Activated CD4-positive, alpha-beta T cell treated with anti-CD3 and anti-CD28 coated beads, Interleukin-2, amount 10 ng/mL, durations not matched to agents 7 days and 5 days (primary cell): ENCODE measurements at places on chromosomes 11 and 22. TPM values are rescaled to one million over a fixed set of nuclear protein-coding genes. Genes with fewer than 3 reads are reported as not detected.

DNA sequence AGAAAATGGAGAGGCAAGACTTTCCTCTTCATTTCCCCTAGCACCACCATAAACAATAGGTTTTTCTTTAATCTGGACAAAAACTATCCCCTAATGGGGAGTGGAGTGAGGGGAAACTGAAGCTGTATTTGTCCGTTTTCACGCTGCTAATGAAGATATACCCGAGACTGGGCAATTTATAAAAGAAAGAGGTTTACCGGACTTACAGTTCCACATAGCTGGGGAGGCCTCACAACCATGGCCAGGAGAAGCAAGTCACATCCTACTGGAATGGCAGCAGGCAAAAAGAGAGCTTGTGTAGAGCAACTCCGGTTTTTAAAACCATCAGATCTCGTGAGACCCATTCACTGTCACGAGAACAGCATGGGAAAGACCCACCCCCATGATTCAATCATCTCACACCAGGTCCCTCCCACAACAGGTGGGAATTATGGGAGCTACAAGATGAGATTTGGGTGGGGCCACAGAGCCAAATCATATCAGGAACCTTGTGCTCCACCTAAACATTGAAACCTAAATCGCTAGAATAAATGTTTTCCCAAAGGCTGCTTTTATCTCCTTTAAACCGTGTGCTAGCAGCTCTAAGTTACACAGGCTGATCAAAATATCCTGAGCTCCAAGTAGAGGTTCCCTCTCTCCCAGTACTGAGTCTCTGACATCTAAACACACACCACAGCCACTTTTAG, 4.3 kb downstream of the UBQLN3 start:
- DNase-seq, result no peak
- H3K27ac ChIP-seq, result no peak overlapping the region
- peaks cover 4% of the 10 kb centered on the region for H3K27me3 ChIP-seq
- H3K36me3 ChIP-seq, result no peaks in the 10 kb centered on the region
- no peaks in the 10 kb centered on the region for H3K4me1 ChIP-seq
- H3K4me3 ChIP-seq, result no peak overlapping the region

- no peaks in the 10 kb centered on the region for H3K27me3 ChIP-seq
- H3K36me3 ChIP-seq, result peaks cover 4% of the 10 kb centered on the region
- peak; percentile 48 for DNase-seq
- H3K4me3 ChIP-seq, result peak overlapping the region; percentile 78
Observed at GRCh38 chr22:46053563-46054090, 76.7 kb upstream of the WNT7B start.

DNA sequence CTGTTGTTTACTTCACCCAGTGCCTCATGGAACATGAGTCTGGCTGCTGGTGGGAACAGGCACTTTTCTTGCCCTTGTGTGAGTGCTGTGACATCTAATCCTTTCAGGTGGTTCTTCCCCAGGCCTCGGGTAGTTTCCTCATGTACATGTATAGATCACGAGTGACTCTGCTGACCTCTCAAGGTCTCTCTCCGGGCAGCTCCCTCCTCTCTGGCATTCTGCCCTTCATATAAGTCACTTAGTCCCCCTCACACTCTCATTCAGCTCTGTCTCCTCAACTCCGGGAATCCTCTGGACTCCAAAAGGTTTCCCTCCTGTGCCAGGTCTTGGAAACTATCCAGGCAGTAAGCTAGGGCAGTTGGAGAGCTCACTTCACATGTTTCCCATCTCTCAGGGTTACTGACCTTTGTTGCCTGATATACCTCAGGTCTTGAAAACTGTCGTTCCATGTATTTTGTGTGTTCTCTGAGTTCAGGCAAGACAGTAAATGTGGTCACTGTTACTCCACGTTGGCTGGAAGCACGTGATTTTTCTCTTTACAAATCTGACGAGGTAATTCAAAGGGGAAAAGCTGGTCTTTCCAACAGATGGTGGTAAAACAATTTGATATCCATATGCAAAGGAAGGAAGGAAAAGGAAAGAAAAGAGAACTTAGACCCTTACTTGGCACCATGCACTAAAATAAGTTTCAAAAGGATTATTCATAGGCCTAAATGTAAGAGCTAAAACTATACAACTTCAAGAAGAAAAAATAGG, 40.5 kb upstream of the PITPNB start:
- no peaks in the 10 kb centered on the region for H3K36me3 ChIP-seq
- H3K27me3 ChIP-seq, result no peaks in the 10 kb centered on the region
- no peak for DNase-seq
- no peak overlapping the region for H3K4me3 ChIP-seq

The CSTPP1 gene
- 18.2 TPM for total RNA-seq

The DGCR6 gene
- total RNA-seq, result 0.74 TPM

DNA sequence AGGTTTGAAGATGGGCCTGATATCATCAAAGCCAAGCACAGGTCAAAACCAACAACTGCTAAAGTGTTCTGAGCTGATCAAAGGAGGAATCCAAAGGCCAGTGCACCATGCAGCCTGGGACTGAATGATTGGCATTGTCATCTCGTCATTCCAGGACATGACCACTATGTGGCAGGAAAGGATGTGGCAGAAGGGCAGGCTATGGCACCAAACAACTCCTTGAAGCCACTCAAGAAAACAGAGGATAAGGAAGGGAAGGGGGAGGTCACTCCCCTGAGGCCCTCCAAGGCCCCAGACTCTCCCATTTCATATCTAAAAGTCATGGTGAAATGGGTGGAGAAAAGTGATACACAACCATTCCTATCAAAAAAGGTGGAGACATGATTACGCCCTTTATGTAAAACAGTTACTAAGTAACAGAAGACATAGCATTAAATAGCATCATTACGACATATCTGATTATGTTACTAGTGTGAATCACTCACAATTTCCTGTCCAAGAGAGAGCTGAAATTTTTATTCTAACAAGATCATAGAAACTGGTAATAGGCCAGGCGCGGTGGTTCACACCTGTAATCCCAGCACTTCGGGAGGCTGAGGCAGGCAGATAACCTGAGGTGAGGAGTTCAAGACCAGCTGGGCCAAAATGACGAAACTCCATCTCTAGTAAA, 49.3 kb downstream of the AHNAK start:
- no peak overlapping the region for H3K27ac ChIP-seq
- DNase-seq, result peak; percentile 17
- peaks cover 22% of the 10 kb centered on the region for H3K27me3 ChIP-seq
- no peak overlapping the region for H3K4me3 ChIP-seq
- no peaks in the 10 kb centered on the region for H3K36me3 ChIP-seq
- H3K4me1 ChIP-seq, result peaks cover 7% of the 10 kb centered on the region

DNA sequence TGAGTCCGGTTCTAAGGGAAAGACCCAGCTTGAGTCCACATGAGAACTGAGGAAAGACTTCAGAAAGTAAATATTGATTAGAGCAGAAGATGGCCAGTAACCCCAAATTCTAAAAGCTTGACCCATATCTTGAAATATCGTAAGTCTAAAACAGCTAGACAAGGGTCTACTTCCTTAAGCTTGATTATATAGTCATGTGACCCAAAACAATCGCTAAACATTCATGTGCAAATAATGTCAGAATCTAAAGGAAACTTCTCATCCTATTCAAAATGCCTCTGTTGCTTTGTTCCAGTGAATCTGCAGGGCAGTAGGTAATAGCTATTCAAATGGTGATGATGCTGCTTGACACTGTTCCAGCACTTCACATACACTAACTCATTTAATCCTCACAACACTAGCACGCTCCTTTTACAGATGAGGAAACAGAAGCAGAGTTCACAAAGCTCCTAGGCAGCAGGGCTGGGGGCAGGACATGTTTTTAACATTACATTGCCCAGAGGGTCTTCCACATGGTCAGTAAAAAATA, 52.6 kb downstream of the TCF20 start:
- H3K4me1 ChIP-seq, result peaks cover 40% of the 10 kb centered on the region
- no peaks in the 10 kb centered on the region for H3K27me3 ChIP-seq
- peaks cover 24% of the 10 kb centered on the region for H3K36me3 ChIP-seq
- no peak for DNase-seq

The OR4D5 gene
- total RNA-seq, result not detected

DNA sequence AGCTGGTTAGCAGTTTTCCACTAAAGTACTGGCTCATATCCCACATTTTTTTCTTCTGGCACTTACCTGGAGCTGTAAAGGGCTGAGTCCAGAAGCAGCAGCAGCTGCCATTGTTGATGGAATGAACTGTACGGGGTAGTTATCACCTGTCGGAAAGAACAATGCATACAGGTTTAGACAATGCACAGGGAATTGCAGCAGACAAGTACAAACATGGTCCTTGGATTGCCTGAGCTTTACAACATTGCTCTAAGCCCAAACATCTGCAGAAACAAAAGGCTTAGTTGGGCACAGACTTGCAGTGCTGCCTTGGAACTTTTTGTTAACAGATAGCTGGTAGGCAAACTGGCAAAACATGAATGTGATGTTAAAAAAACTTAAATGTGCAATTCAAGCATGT, 258.8 kb downstream of the SOX6 start:
- no peaks in the 10 kb centered on the region for H3K4me1 ChIP-seq
- no peak overlapping the region for H3K4me3 ChIP-seq
- no peak for DNase-seq
- H3K27ac ChIP-seq, result no peak overlapping the region
- H3K36me3 ChIP-seq, result no peaks in the 10 kb centered on the region

The PIH1D2 gene
- not detected for total RNA-seq

- H3K4me3 ChIP-seq, result no peak overlapping the region
- H3K36me3 ChIP-seq, result no peaks in the 10 kb centered on the region
- no peaks in the 10 kb centered on the region for H3K27me3 ChIP-seq
- H3K4me1 ChIP-seq, result peaks cover 47% of the 10 kb centered on the region
- DNase-seq, result no peak
Observed at GRCh38 chr22:46610356-46610755, 9.8 kb upstream of the GRAMD4 start.

The RASSF10 gene
- total RNA-seq, result not detected

DNA sequence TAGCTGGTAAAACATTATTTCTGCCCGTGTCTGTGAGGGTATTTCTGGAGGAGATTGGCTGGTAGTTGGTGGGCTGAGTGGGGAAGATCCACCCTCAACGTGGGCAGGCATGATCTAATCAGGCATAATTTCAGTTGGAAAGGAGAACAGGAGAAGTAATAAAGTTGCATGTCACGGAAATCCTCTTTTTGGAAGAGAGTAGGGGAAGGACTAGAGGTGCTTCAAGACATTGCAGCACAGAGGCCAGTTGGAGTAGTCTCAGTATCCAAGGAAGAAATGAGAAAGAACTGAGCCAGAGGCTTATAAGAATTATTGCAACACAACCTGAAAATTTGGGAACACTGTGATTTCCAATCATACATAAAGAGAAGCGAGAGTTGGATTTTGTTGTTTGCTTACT, 1155.1 kb downstream of the FAM181B start:
- H3K27me3 ChIP-seq, result no peaks in the 10 kb centered on the region
- H3K27ac ChIP-seq, result no peak overlapping the region

DNA sequence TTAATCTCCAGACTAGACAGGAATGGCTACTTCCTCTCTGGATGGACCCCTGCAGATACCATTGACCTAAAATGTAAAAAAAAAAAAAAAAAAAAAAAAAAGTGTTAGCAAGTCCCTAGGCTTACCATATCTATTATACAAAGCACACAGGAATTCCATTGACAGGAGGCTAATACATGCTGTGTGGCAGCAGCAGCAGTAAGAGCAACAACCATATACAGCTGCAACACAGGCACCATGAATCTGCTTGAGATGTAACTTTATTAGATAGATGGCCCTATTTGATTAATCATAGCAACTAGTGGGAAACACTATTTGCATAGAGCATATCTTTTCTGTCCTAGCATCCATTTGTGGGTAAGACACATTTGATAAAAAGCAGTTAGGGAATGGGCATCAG, 1447.1 kb downstream of the FAM181B start:
- no peak overlapping the region for H3K27ac ChIP-seq
- no peaks in the 10 kb centered on the region for H3K36me3 ChIP-seq
- H3K27me3 ChIP-seq, result no peaks in the 10 kb centered on the region
- H3K4me1 ChIP-seq, result no peaks in the 10 kb centered on the region
- no peak overlapping the region for H3K4me3 ChIP-seq

DNA sequence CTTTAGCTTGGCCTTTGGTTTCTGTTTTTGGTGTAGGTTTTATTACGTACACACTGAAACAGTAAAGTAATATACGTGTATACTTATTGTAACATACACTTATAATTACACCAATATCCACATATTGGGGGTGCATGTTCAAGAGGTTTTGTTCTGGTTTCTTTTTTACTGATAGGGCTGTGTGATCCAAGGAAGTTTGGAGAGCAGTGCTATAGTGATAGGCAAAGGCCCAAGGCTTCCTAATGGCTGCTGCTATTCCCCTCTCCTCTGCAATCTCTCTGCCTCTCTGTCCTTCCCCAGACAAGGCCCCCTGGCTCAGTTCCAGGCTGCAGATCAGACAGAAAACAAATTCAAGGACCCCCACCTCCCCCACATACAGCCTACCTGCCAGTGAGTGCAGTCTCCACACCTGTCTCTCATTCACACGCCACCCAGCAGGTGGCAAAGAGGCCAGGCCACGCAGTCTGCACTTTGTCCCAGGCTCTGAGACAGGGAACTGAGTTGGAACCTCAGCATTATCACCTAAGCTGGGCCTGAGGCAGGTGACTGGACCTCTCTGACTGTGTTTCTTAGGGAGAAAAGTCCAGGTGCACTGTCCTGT, 15.1 kb downstream of the TMEM184B start:
- H3K36me3 ChIP-seq, result no peaks in the 10 kb centered on the region
- H3K4me3 ChIP-seq, result no peak overlapping the region
- DNase-seq, result no peak
- no peaks in the 10 kb centered on the region for H3K27me3 ChIP-seq
- no peak overlapping the region for H3K27ac ChIP-seq

The GRAMD4 gene
- total RNA-seq, result 43.2 TPM

GRCh38 chr22:29194184-29194583, 11.5 kb upstream of the EMID1 start:
- no peak for DNase-seq
- H3K4me3 ChIP-seq, result no peak overlapping the region
- no peak overlapping the region for H3K27ac ChIP-seq
- H3K36me3 ChIP-seq, result no peaks in the 10 kb centered on the region
